ENCODE measurements at places on chromosomes 4 and X.

GRCh38 chr4:108227923-108228322 lies 59.2 kb upstream of the LEF1 start:
- DNase-seq = no peak

DNA sequence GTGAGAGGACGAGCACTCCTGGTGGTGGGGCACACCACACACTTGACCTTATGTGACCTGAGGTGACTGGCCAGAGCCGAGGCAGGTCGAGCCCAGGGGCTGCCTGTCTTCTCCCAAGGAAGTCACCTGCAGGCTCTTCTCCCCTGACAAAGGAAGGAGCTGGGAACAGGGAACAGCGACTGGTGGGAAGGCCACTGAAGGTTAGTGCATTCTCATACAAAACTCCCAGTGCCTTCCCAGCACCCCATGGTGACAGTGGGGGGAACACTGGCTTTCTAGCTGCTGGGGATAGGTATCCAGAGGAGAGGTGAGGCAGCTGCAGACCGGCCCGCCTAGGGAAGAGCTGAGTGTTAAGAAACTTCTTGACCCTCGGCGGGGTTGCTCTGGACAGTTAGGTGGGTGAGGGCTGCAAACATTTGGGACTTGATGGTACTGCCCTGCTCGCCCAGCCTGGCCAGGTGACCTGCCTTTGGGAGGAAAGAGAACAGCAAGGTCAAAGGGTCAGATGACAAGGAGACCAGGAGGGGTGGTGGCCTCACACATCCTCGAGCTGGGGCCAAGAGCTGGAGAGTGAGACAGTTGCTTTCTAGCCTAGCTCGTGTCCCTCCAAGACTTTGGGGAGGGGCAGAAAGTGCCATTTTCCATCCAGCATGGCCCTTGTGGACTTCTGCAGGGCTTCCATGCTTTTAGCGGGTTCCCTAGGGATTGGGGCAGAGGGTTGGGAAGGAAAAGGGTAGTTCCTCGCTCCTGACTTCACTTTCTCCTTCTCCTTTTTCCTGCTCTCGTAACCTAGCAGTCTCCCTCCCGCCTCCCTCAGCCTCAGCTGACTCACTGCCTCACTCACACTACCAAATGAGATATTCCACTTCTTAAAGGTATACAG lies 2.7 kb downstream of the NALF2 start:
- DNase-seq = no peak

GRCh38 chr4:146790515-146790914 lies 151.8 kb downstream of the POU4F2 start:
- no peak for DNase-seq

DNA sequence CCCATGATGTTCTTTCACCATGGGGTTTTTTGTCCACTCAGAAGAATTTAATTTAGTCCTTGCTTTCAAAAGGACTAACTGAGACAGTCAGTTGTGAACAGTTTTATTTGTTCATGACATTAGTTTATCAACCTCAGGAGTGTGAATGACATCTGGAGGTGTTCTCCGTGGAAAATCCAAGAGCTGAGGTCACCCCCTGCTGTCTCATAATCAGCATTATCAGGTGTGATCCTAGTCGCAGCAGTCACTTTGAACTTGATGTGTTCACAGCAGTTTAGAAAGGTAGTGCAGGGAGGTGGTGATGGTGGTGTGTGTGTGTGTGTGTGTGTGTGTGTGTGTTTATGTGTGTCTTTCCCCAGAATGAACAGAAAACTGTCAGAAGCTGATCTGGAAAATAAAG lies 1760.8 kb upstream of the PCDH10 start:
- DNase-seq = no peak

- DNase-seq = no peak
Observed at GRCh38 chr4:119490335-119490734, 138.3 kb downstream of the PDE5A start.

DNA sequence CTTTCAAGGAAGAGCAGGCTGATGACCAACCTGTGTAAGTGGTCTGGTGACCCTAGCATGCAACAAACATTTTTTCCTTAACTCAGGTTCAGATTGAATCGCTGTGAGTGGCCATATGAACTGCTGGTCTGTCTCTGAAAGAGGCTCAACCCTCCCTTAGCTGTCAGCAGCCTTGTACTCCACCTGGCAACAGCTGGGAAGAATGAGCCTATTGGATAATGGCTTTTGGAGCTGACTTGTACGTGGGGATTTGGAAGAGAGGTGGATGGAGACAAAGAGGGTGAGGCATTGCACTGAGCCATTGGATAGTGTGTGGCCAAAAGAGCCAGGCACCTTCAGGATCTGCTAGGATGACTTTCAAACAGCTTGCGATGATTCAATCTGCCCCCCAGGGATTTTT lies 35.7 kb upstream of the BMP15 start:
- no peak for DNase-seq

Data from RPMI8226 (cell line).